Effector CD4-positive, alpha-beta T cell (primary cell): ENCODE measurements at places on chromosomes 6 and 20.

- DNase-seq = no peak
These were observed 7.2 kb upstream of the FAM50B start for GRCh38 chr6:3841711-3842565.

GRCh38 chr6:72865467-72865866 is 243.6 kb downstream of the KCNQ5 start:
- DNase-seq = no peak

DNA sequence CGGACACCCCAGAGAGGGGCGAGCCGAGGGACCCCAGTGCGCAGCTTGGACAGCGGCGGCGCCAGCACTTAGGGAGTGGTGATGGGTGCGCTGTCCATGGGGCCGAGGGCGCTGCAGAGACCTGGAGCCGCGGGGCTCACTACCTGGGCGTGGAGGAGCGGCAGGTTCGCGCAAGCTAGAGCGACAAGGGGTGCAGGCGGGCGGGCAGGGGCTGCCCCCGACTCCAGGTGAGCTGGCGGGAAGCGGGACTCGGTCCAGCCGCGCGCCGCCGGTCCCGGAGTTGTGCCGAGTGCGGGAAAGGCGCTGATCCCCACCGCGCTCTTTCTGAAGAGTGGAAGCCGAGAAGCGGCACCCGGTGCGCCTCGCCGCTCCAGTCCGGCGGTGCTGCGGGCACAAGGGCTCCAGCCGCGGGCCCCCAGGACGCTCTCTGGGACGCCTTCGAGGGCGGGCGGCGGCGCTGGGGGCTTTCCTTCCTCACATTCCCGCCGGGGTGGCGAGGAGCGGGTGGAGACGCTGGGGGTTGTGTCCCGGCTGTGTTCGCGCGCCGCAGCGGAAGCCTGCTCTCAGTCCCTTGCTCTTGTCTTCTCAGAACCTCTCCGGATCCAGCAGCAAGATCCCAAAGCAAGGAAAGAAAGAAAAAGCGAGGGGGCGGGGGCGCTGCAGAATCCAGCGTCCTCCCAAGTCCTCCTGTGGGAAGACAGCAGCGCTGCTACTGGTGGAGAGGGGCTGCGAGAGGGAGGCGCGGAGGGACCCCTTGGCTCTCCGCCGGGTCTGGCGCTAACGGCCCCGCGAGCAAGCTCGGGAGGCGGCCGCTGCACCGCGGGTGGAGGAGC is at the start of gene B3GAT2:
Gene B3GAT2, minus strand, starts transcription at position 610 of the 833 bp plus-strand sequence. CDS start 631 bp downstream, outside the sequence.
- DNase-seq = no peak

- no peak for DNase-seq
These were observed 411.7 kb downstream of the UTRN start for GRCh38 chr6:144696610-144697368.

DNA sequence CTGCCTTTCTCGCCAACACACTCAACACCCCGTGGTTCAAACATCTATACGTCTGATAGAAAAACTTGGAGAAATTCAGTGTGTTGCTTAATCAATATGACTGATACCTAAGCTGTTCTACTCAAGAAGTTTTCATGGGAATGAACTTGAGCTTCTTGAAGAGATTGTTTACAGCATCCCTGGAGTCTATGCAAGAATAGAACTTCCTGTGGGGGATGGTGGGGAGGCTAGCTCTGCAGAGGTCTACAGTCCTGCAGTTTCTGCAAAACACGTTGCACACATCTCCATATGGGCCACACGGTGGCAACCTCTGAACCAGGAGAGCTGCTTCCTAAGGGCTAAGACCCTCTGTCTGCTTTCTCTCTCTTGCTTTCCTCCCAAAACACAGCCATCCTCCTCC is 32.7 kb upstream of the FANCE start:
- no peak for DNase-seq

DNA sequence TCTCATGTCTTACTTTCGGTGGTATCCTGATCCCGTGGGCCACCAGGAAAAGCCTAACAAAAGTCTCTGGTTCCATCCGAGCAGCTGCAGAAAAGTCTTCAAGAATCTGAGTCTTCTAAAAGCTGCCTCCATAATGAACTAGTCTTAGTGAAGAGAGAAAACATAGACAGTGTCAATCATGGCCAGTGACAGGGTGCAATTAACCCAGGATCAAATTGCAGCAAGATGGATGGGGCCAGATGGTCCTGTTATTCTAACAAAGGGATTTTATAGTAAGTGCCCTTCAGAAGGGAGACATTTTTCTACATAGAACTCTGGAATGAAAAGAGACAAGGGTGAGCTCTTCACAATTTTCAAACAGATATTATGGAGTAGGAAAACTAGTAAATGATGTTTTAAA is 281.6 kb upstream of the ZFP64 start:
- DNase-seq = no peak

GRCh38 chr6:22026164-22026678 is 270.6 kb downstream of the PRL start:
- no peak for DNase-seq

- DNase-seq = no peak
These were observed 149.1 kb upstream of the FAM83B start for GRCh38 chr6:54697424-54697823.

DNA sequence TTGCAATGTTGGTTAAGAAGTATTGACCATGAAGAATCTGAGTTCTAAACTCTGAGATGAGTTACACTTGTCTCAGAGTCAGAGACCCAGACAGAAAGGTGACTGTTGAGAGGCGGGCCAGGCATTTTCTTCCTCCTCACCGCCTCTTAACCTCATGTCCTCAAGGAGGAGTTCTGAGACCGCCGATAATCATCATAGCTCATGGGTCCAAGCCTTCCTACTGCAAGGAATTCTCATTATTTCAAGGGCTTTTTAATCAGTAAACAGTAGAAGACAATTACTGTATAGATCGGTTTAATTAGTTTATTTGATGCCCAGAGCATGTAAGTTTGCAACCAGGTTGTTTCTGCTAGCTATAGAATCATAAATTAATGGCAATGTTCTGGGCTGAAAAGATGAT is 382.4 kb upstream of the MMS22L start:
- DNase-seq = no peak

DNA sequence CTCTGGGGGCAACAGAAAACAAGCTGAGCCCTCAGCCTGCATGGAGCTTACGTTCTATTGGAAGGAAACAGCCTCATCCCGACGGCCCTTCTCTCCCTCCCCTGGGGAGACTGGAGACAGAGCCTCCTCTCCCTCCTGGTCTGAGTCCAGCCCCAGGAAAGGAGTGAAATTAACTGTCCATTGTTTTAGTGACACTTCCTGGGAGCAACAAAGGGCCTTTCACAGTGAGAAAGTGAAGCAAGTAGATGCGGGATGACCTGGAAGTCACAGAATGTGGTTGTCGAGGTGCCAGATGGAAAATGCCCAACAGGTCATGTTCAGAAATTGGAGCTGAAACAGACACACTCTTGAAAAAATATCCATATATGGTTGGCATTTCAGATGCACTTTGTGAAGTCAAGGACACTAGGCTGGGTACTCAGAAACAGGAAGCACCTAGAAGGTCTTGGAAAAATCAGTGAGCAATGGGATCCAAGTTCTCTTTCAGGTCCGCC is 77.8 kb downstream of the TFAP2C start:
- no peak for DNase-seq

DNA sequence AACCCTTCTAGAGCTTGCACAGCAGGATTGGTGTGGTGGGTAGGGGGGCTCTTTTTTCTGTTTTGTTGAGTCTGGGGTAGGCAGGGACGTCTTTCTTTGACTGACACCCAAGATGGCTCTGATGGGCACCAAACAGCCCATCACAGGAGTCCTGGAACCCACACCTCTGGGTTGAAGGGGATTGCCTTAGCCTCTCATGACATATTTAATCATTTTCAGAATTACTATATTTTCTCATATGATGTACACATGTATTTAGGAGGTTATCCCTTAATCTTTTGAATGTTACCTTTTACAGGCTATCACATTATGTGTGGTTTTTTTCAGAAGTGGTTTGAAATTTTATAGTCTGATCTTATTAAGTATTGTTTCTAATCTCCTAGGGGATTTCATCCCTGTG is 64.6 kb downstream of the RPP40 start:
- no peak for DNase-seq
